Activated T-helper 1 cell treated with anti-CD3 and anti-CD28 coated beads, Interleukin-2, amount 50 U/mL, for 16 hours (primary cell): ENCODE measurements at places on chromosomes 6 and 20.

- no peak for DNase-seq
Observed at GRCh38 chr6:57089265-57089664, 723 bp upstream of the ZNF451 start.

GRCh38 chr6:167807756-167808155 lies 19.0 kb upstream of the AFDN start:
- DNase-seq, result no peak

GRCh38 chr6:19597809-19598320 lies 239.3 kb upstream of the ID4 start:
- no peak for DNase-seq

DNA sequence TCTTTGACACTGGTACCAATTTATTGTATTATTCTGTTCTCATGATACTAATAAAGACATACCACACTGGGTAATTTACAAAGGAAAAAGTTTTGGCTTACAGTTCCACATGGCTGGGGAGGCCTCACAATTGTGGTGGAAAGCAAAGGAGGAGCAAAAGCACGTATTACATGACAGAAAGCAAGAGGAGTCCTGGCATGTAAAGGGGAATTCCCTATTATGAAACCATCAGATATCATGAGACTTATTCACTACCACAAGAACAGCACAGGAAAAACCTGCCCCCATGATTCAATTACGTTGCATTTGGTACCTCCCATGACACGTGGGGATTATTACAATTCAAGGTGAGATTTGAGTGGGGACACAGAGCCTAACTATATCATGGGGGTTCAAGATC lies 43.4 kb downstream of the SLC22A2 start:
- DNase-seq, result no peak

DNA sequence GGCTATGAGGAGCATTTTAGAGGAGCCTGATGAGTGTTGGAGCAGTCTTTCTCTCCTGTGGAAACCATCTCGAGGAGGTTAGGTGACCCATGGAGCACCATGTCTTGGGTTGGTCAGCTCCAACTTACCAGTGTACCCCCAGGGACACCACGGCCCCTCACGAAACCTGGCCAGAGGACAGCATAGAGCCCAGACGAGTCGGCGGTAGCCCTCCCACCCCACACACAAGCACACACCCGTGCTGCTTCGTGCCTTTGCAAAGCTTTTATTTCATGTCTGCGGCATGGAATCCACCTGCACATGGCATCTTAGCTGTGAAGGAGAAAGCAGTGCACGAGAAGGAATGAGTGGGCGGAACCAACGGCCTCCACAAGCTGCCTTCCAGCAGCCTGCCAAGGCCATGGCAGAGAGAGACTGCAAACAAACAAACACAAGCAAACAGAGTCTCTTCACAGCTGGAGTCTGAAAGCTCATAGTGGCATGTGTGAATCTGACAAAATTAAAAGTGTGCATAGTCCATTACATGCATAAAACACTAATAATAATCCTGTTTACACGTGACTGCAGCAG lies 53.6 kb downstream of the EZR start:
- DNase-seq, result no peak

DNA sequence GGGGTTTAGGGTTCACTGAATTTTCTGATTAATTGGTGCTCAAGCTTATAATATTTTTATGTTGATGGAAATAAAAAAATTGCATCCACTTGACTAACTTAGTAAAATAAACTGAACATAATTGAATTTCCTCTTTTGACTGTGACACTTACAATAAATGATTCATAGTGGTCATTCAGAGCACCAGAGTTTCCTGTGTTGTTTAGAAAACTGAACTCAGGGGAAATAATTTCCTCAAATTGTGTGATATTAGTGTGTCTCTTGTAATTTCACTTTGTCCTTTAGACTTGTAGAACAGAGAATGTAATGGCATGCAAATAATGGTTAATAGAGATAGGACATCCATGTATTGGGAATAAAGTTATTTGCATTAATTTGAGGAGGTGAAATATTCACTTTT lies 319.7 kb upstream of the MAN1A1 start:
- no peak for DNase-seq

GRCh38 chr6:52640916-52641315 lies 30.0 kb upstream of the TMEM14A start:
- no peak for DNase-seq
